ENCODE measurements at places on chromosomes 12 and 14. TPM values are rescaled to one million over a fixed set of nuclear protein-coding genes. Genes with fewer than 3 reads are reported as not detected.

Gene PPFIA2
- polyA plus RNA-seq = 1.8 TPM

Gene SLC6A12
- 0.77 TPM for polyA plus RNA-seq

Gene GYS2
- polyA plus RNA-seq = not detected

Gene TAS2R31
- polyA plus RNA-seq = 0.88 TPM

Gene CCDC60
- polyA plus RNA-seq = 0.37 TPM

Gene MORN3
- not detected for polyA plus RNA-seq

Gene KRT75
- polyA plus RNA-seq = not detected

Gene BICDL1
- polyA plus RNA-seq = 2.7 TPM

Gene TMEM117
- polyA plus RNA-seq = 13.6 TPM

Gene SLC7A7
- polyA plus RNA-seq = 23.0 TPM

Gene PIANP
- polyA plus RNA-seq = 2.9 TPM

Gene CLBA1
- polyA plus RNA-seq = 3.0 TPM
